Stimulated activated CD8-positive, alpha-beta memory T cell treated with anti-CD3 and anti-CD28 coated beads, Interleukin-2, amount 100 ng/mL, for 1 hour (primary cell): ENCODE measurements at places on chromosomes 3 and 15.

GRCh38 chr3:188934989-188935388, 236.8 kb upstream of the TPRG1 start:
- DNase-seq = no peak

GRCh38 chr3:164641071-164641470, 437.2 kb downstream of the SI start:
- no peak for DNase-seq

DNA sequence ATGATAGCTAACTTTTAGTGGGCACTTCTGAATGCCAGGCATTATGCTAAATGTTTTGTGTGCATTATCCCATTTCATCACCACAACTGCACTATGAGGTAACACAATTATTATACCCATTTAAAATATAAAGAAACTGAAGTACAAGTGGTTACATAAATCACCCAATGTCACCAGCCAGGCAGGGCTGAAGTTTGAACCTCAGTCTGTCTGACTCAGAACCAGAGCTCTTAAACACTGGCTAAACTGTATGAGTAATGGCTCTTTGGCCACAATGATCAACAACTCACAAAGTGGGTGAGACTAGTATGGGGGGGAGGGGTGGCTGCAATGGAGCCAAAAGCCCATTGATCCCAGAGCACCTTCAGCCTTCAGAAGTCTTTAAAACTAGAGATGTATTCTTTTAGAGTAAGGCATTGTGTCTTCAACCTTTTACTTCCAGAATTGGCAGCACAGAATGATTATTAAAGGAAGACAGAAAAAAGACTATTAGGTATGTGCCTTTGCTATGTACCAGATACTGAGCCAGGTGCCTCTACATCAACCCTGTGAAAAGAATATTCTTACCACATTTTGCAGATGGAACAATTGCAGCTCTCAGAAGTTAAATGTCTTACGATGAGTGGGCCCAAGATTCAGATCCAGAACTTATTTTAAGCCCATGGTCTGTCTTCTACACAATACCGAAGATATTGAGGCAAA, 166.9 kb downstream of the UACA start:
- DNase-seq = no peak

- DNase-seq = no peak
These were observed 220.4 kb downstream of the IL5RA start for GRCh38 chr3:2889736-2890135.
